Cortex of kidney (tissue), 1 donor: ENCODE measurements at places on chromosomes 5 and 9.

- DNase-seq = no peak
Measured at GRCh38 chr9:70352802-70353201, 61.7 kb downstream of the KLF9 start.

DNA sequence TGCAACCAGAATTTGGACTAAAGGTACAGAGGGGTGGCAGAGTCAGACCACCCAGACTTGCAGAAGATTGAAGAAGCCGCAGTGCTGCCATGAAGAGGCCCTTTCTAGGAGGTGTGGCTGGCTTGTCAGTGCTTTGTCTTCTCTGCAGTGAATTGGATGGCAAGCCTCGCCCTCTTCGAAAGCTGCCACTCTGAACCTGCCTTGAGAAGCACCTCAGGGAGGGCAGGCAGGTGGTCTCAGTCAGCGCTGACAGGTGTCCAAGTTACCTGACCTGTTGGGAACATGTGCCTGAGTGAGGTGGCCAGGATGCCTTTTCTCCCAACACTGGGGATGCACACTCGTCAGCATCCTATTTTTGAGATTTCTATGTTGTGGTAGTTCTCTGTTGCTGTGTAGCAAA lies 6.2 kb downstream of the TENT4A start:
- DNase-seq = no peak

- no peak for DNase-seq
Measured at GRCh38 chr5:111383288-111383970, 128.9 kb downstream of the STARD4 start.

GRCh38 chr9:73411494-73411893 lies 259.8 kb downstream of the ANXA1 start:
- no peak for DNase-seq

GRCh38 chr5:108788142-108788541 lies 40.4 kb downstream of the FER start:
- DNase-seq = no peak
